A549 (cell line): ENCODE measurements at places on chromosomes 1 and 21.

DNA sequence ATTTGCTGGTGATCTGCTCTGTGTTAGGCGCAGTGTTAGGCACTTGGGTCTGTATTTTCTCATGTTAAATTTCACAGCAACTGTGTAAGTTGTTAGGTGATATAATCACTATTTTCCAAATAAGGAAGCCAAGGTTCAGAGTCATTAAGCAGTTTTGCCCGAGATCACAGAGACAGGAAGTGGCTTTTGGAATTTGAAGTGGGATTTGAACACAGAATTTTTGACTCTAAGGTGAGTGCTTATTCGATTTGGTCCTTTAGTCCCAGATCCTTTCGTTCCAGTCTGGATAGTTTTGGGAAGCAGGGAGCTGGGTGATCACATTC, 114.9 kb downstream of the NMNAT2 start:
- no peak for DNase-seq

- DNase-seq, result no peak
Observed at GRCh38 chr21:46109313-46110221, 11.7 kb downstream of the COL6A2 start.

DNA sequence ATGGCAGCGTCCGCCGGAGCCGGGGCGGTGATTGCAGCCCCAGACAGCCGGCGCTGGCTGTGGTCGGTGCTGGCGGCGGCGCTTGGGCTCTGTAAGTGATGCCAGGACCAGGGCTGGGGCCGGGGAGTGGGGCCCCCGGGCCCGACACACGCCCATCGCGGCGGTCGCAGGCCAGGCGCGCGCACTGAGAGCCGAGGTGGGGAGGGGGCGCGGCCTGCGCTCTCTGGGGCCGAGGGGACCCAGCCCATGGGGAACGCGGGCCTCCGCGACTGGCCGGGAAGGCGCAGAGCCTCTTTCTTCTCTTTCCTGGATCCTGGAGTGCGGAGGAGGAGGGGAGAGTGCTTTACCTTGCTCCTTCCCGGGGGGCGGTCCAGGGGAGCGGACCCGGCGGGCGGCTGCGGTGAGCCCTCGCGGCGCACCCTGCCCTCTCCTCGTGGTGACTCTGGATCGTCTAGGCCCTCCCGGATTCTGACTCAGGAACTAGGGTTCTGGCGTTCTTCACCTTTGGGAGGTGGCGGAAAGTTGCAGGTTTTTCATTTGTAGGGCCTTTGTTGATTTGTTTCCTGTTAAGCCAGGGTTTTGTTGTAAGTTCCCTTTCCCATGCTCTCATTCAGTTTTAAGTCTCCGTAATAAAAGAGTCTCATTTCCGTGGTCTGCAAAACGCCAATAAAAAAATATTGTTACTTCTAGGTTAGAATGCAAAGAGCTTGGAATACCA, 529 bp downstream of the MPZL1 start:
- peak; percentile 41 for DNase-seq

DNA sequence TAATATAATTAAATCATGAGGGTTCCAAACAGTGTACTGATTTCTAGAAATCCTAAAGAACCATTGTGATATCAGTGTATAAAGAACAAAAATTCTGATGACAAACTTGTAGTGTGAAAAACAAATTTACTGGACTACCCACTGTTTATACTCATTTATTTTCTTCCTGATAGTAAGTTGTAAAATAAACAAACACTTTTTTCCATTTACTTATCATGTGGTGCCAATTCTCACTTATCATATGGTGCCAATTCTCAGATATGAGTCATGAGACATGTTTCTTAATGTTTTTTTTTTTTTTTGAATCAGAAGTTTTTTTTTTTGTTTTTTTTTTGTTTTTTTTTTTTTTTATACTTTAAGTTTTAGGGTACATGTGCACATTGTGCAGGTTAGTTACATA, 137.7 kb downstream of the LEPR start:
- DNase-seq, result no peak

DNA sequence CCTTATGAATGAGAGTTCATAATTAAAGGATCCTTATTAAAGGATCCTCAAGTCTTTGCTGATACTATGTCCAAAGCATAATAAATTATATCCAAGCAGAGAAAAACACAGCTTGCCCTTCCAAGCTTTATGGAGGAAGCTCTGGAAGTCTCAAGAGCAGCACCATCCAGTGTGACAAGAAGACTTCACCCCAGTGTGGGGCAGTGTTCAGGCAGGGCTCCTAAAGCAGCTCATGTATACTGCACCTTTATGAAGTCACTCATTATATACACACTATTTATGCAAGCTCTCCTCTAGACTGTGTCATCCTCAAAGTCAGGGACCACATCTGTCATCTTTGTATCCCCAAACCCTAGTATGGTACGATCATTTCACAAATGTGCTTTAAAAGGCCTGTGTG, 11.9 kb upstream of the CCN1 start:
- DNase-seq, result no peak

DNA sequence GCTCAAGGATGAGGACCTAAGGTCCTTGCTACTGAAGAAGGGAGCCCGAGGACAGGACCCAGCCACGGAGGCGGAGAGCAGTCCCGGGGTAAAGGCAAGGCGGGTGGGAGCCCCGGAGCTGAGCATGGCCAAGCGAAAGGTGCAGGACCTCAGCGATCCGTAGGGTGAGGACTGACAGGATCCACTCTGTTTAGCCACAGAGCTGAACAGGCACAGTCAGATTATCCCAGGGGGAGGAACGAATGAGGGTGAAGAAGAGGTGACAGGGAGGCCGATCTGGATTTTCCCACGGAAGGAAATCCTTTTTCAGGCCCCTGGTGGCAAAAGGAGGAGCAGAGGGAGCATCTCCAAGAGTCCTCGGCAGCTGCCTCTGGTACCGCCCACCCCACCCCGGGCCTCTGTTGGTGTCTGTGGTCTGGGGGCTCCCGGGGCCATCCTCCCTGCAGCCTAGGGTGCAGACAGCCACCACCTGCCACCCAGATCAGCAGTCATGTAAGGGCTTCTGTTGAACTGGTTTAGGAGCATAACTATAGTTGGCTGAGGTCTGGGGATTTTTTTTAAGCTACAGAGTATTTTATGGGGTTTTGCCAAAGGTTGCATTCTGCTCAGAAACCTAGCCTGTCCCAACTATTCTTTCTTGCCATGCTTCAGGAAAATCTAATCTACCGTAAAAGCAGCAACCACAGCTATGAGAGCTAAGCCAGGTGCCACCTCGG, 32.3 kb upstream of the LBR start:
- no peak for DNase-seq

- no peak for DNase-seq
Observed at GRCh38 chr1:164875518-164875917, 316.5 kb downstream of the PBX1 start.

DNA sequence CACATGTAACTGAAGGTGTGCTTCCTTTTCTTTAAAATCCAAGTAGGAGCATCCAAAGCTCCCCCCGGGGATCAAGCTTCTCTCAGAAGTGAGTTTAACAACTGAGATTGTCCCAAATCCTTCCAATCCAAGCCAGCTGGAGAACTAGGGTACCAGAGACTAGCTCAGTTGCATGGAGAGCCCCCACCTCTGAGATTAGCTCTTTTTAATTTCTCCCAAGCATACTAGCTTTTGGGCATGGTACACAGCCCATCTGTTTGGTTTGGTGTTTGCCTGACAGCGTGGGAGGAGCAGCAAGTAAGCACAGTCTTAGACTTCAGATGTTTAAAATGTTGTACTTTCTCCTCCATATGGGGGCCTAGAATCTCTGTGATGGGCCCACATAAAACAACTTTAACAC, 142.8 kb downstream of the ASTN1 start:
- no peak for DNase-seq

DNA sequence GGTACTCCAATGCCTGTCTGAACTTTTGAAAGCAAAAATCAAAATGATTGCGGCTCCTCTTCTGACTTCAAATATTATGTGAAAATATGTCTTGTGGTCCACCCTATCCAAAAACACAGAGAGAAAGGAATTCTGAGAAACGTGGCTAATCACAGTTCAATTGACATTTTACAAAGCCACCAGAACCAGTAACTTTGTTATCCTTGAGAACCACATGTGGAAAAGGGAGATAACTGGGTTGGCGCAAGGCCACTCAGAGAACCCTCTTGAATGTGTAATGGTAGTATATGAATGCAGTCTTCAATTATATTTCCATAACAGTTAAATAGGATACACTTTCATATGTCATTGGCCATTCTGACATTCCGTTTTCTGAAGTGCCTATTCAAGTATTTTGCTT, 1030.0 kb upstream of the TMPRSS15 start:
- no peak for DNase-seq

- DNase-seq, result no peak
Observed at GRCh38 chr1:60152891-60153290, 79.3 kb upstream of the C1orf87 start.

- DNase-seq, result no peak
Observed at GRCh38 chr21:17429936-17430335, 82.9 kb upstream of the CXADR start.
